Adipose tissue (tissue), 3 donors: ENCODE measurements at places on chromosomes 6 and 20. TPM values are rescaled to one million over a fixed set of nuclear protein-coding genes. Genes with fewer than 3 reads are reported as not detected.

TBXT gene
- polyA plus RNA-seq = not detected

TOMM34 gene
- 12.4 TPM for polyA plus RNA-seq

MEP1A gene
- polyA plus RNA-seq = not detected

SPATS1 gene
- not detected for polyA plus RNA-seq

IFNGR1 gene
- 130 TPM for polyA plus RNA-seq

STX16 gene
- polyA plus RNA-seq = 35.9 TPM

FAM83C gene
- not detected for polyA plus RNA-seq

FOXQ1 gene
- polyA plus RNA-seq = 0.92 TPM

SLC17A4 gene
- polyA plus RNA-seq = 0.03 TPM

FAM162B gene
- 2.4 TPM for polyA plus RNA-seq

ENPP4 gene
- 6.9 TPM for polyA plus RNA-seq

WDR27 gene
- polyA plus RNA-seq = 12.9 TPM

NNAT gene
- 4.0 TPM for polyA plus RNA-seq

CALHM5 gene
- polyA plus RNA-seq = 1.3 TPM

RIPOR2 gene
- 1.6 TPM for polyA plus RNA-seq

ACTL10 gene
- polyA plus RNA-seq = 3.4 TPM

SLC22A16 gene
- polyA plus RNA-seq = 0.21 TPM

ATP6V1G2 gene
- 0.81 TPM for polyA plus RNA-seq

SOX18 gene
- 53.5 TPM for polyA plus RNA-seq

FRS3 gene
- polyA plus RNA-seq = 2.7 TPM

PROKR2 gene
- polyA plus RNA-seq = not detected

GSTA2 gene
- polyA plus RNA-seq = 0.16 TPM

DDX27 gene
- polyA plus RNA-seq = 22.6 TPM

TCP11 gene
- not detected for polyA plus RNA-seq

BMP5 gene
- polyA plus RNA-seq = 0.26 TPM

GTSF1L gene
- not detected for polyA plus RNA-seq

CNKSR3 gene
- polyA plus RNA-seq = 6.8 TPM

TCF21 gene
- polyA plus RNA-seq = 7.6 TPM

PSORS1C1 gene
- polyA plus RNA-seq = 0.28 TPM

SLC2A4RG gene
- polyA plus RNA-seq = 28.3 TPM

CCR6 gene
- 0.05 TPM for polyA plus RNA-seq

NKX2-2 gene
- polyA plus RNA-seq = not detected

SLC17A3 gene
- not detected for polyA plus RNA-seq

CEP57L1 gene
- 6.8 TPM for polyA plus RNA-seq

PHF20 gene
- 16.0 TPM for polyA plus RNA-seq

GPR63 gene
- 0.35 TPM for polyA plus RNA-seq

GJA1 gene
- polyA plus RNA-seq = 10.8 TPM

BPIFB2 gene
- not detected for polyA plus RNA-seq

FKBP1C gene
- 2.8 TPM for polyA plus RNA-seq

FAM83D gene
- polyA plus RNA-seq = 0.56 TPM

SALL4 gene
- 0.11 TPM for polyA plus RNA-seq

CLVS2 gene
- polyA plus RNA-seq = not detected

SLPI gene
- 77.8 TPM for polyA plus RNA-seq

ZMYND8 gene
- 5.0 TPM for polyA plus RNA-seq
